ENCODE measurements at places on chromosomes 11 and 22. TPM values are rescaled to one million over a fixed set of nuclear protein-coding genes. Genes with fewer than 3 reads are reported as not detected.

The SLC22A9 gene
- total RNA-seq, result not detected

The CDK2AP2 gene
- 34.0 TPM for total RNA-seq

The FBLN1 gene
- total RNA-seq, result 34.4 TPM

The DSCAML1 gene
- not detected for total RNA-seq

The TEAD1 gene
- total RNA-seq, result 105 TPM

Measured in LHCN-M2 (cell line).